M059J (cell line): ENCODE measurements at places on chromosomes 5 and 9. TPM values are rescaled to one million over a fixed set of nuclear protein-coding genes. Genes with fewer than 3 reads are reported as not detected.

PCDHB6 gene
- 0.49 and 0.62 TPM in 2 replicates for total RNA-seq

- no peak for DNase-seq
Measured at GRCh38 chr5:168282120-168282519, 9.3 kb upstream of the WWC1 start.

GRCh38 chr5:131416729-131417128, 152.9 kb downstream of the CDC42SE2 start:
- no peak for DNase-seq

DNA sequence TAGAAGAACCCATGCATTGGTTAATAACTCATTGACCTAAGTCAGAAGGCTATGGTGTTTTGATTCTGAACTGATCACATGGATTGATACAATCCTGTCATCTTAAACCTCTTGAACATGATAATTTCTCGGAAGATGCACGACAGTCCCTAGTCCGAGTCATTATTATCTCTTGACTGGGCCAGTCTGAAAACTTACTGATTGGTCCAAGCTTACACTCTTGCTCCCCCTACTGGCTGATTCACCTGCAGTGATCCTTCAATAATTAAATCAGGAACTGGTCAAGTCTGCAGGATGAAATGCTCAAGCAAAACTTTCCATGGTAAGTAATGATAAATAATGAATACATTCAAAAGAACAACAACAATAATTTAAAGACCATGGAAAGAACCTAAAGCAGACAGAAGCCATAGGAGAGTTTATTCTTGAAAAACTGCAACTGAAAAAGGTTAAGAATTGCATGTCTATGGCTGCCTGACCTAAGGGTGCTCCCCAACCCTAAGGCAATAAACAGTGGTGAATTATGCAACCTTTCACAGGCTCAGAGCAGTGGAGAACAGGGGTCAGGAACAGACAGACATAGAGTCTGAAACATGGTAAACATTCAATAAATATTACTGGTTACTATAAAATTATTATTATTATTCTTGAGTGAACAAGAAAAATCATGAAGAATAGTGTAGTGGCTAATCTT, 79.3 kb downstream of the BRINP1 start:
- DNase-seq: peak; percentile 49

DNA sequence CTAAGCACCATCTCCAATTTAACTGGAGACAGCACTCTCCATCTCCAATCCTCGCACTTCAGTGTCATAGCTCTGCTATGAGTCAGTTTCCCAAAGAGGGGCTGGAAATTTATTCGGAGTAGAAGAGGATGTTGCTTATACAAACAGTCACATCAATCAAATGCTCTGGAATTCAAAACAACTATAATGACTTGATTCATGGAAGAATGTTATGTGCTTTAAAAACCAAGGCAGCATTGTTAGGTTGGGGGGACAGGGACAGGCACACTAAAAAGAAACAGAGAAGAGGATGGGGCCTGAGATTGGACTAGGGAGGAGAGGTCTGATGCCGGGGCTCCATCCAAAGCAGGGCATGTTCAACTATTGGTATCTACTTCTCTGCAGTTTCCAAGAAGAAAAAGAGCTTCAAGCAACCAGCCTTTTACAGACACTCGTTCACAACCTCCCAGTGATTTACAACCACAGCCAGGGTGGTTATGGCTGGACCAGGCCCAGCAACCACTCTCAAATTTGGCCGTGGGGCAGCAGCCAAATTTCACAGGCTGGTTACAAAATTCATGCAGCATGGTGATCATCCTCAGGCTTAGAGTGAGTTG, 117.5 kb upstream of the ZNF366 start:
- DNase-seq: peak; percentile 94

DNA sequence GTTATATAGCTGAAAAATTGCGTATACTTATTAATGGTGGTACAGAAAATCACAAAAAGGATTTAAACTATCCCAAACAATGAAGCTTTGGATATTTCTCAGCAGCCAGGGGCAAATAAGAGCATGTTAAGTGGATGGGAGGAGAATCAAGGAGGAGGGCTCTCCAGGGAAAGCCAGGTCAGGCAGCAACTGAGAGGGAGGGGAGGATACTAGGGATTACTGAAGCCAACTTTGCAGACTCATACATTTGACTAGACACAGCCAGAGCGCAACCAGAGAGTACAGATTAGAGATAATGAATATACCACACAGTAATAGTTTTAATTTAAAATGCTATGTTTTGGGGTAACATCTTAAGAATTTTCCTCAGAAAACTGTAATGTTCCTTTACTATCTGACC, 360.2 kb downstream of the HCN1 start:
- no peak for DNase-seq
